ENCODE measurements at places on chromosomes 13 and 19. TPM values are rescaled to one million over a fixed set of nuclear protein-coding genes. Genes with fewer than 3 reads are reported as not detected.
A peak's percentile ranks its signal among the peaks of the same experiment; 100 is the strongest.

Gene CEACAM16
- not detected for total RNA-seq

Gene KLF5
- total RNA-seq, result 0.84 TPM

Gene NFILZ
- total RNA-seq, result not detected

Gene ONECUT3
- not detected for total RNA-seq

Gene CEACAM21
- 0.76 TPM for total RNA-seq

Gene ZSCAN5B
- not detected for total RNA-seq

Gene FAAP24
- total RNA-seq, result 0.46 TPM

Gene YJEFN3
- 6.5 TPM for total RNA-seq

Gene PODNL1
- 2.5 TPM for total RNA-seq

Gene IGSF23
- total RNA-seq, result not detected

- no peak for DNase-seq
These were observed 9.7 kb downstream of the FUT2 start for GRCh38 chr19:48705431-48705830.

DNA sequence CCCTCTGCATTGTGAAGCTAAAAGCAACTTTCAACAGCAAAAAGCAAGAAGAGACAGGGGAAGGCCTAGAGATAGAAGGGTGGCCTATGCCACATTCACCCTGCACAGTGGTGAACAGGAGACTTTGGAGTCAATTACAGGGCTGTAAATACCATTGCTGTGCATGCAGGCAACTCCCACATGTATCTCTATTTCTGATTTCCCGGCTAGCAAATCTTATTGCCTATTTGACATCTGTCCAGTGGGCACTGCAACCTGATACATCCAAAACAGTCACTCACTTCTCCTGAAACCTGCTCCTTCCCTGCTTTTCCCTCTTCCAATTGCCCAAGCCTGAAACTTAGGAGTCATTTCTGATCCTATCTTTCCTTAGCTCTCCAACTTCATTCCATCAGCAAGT lies 13.4 kb downstream of the RUBCNL start:
- DNase-seq, result no peak

GRCh38 chr13:77176350-77176749 lies 149.4 kb upstream of the FBXL3 start:
- no peak for DNase-seq

DNA sequence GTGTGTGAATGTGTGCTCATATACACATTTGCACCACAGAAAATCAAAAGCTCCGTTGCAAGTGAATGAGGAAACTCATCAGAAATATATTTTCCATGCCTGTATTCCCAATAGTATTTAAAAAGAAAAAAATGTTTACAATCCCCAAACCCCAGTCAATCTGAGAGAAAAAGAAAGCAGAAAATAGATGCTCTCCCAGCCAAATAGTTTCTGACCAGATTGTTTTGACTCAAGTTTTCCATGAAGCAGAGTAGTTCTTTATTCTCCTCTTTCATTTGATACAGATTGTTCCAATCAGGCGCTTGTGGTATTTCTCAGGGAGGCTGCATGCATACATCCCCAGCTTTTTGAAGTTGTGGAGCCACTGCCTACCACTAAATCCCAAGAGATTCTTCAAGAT lies 110.6 kb downstream of the STARD13 start:
- DNase-seq, result no peak

DNA sequence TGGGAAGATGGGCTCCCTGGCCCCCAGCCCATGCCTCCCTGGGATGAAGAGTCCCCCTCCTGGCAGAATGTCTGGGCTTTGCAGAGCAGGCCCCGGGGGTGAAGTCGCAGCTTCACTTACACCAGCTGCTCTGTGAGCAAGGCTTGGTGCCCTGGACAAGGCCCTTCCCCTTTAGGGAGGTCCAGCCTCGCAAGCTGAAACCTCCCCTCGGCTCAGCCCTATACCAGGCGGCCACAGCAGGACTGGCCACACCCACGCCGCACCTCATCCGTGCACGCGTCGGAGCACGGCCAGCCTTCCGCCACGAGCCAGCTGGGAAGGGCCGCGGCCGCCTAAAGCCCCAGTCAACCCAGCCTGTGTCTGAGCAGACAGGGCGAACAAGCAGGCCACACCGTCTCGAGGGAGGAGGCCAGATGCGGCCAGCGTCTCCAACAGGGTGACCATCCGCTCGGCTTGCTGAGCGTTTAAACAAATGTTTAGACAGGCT lies 83.2 kb upstream of the MCF2L start:
- DNase-seq, result peak; percentile 92

- no peak for DNase-seq
These were observed 8.9 kb downstream of the ATG4D start for GRCh38 chr19:10552510-10553053.

- no peak for DNase-seq
These were observed 134.2 kb downstream of the MIPEP start for GRCh38 chr13:23754997-23755396.

DNA sequence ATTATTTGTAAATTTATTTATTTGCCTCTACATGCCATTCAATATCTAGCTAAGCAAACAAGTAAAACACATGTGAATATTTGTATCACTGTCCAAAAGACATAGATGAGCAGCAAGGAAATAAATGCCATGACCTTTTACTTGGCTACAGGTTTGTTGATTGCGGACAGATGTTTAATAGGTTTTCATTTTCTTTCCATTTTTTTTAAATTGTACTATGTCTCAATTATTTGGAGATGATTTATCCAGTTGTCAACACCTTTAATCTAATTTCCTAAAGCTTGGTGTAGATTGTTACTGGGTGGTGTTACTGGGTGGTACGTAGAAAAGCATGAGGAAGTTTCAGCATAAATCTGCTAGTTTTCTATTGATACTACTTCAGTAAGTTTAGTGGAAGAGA lies 560.6 kb upstream of the SPRY2 start:
- no peak for DNase-seq

DNA sequence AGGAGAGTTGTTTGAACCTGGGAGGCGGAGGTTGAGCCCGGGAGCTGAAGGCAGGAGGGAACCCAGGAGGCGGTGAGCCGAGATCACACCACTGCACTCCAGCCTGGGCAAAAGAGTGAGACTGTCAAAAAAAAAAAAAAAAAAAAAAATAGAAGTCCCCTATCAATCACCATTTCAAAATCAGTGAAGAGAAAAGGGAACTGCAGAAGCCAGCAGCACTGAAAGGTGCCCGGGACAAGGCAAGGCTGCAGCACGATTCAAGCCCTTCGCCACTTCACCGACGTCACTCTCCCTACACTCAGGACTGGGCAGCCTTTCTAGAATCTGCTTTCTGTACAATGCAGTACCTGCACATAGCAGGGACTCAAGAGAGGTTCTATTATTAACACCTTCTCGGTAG lies 21.9 kb upstream of the USP12 start:
- DNase-seq, result no peak

DNA sequence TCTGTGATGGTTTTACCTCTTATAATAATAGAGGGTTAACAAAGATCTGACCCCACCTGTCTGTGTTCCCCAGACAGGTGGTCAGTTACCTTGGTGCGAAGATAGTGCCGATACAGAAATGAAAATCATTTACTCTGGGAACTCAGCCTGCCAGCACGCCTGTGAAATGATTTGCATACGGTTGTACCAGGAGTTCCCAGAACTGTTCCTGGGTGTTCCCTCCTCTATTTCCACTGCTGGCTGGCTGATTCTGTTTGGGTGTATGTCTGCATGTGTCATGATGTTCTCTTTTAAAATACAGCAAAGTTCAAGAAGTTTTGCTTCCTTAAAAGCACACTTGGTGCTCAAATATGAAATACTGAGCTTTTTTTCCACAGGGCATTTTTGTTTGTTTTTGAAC lies 527.1 kb downstream of the FGF9 start:
- DNase-seq, result no peak

- no peak for DNase-seq
These were observed 12.6 kb downstream of the ZNF888 start for GRCh38 chr19:52910648-52911047.

DNA sequence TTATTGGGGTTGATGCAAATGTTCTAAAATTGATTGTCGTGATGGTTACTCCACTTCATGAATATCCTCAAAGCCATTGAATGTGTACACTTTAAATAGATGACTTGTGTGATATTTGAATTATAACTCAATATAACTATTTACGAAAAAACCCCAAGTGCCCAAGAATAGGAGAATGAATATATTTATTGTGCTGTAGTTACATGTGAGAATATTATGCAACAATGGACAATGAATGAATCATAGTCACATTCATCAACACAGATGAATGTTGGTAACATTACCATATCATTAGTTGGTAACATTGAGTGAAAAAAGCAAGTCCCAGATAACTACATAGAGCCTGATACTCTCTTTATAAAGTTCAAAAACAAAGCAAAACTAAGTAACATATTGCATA lies 127.8 kb upstream of the UBL3 start:
- no peak for DNase-seq

- no peak for DNase-seq
These were observed 19.4 kb downstream of the CEACAM21 start for GRCh38 chr19:41595258-41595889.

- peak; percentile 32 for DNase-seq
These were observed 6.9 kb downstream of the GRAMD1A start for GRCh38 chr19:35006999-35007365.

- DNase-seq, result no peak
These were observed 5.5 kb upstream of the CTXN1 start for GRCh38 chr19:7931221-7932061.

- no peak for DNase-seq
These were observed 12.9 kb downstream of the CCDC70 start for GRCh38 chr13:51874651-51875050.

GRCh38 chr13:112096959-112097358 lies 30.0 kb downstream of the SOX1 start:
- DNase-seq, result no peak

GRCh38 chr19:53461866-53462265 lies 5.7 kb upstream of the ZNF813 start:
- no peak for DNase-seq

DNA sequence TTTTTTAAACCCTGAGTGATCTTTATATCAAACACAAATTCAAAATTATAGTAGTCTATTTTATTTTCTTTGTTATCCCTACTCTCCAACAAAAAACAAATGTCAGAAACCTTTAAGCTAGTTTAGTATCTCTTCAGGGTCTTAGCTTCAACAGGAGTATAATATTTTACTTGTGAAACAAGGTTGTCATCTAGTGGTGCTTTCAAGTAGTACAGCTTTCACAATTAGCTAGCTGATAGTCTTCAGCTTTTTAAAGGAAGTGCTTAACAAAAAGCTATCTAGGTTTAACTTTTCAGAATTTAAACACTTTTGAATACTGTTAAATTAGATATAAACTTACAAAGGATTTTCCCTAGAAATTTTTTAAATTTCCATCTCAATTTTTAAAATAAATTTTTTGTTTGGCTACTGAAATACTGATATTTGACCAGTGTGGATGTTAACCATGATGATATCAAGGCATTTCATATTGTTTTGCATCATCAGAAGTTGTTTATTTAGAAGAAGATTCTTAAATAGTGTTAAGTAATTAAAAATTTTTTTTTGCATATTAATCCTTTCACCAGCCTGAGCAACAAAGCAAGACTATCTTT lies 34.2 kb downstream of the TDRD3 start:
- DNase-seq, result no peak

- DNase-seq, result no peak
These were observed 149.2 kb upstream of the RNF113B start for GRCh38 chr13:98326291-98326690.

GRCh38 chr13:23518231-23518630 lies 52.0 kb upstream of the TNFRSF19 start:
- no peak for DNase-seq

DNA sequence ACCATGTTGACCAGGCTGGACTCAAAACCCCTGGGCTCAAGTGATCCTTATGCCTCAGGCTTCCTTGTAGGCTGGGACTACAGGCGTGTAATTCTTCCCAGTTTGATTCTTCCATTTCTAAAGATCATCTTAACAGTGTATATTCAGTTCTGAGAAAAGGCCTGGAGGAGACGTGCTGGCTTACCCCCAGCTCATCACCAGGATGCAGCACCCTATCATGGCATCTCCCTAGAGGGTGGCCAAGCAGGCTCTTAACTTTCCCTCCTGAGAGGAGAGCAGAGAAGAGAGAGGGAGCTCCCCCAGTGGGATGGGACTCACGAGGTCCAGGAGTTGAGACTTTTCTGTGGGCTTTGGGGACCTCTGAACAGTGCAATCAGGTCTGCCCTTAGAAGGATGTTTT lies 2.1 kb upstream of the TUBA3C start:
- no peak for DNase-seq

- no peak for DNase-seq
These were observed 52.7 kb downstream of the TRPM4 start for GRCh38 chr19:49210108-49210900.

GRCh38 chr13:73988461-73988860 lies 145.7 kb downstream of the KLF12 start:
- no peak for DNase-seq

- no peak for DNase-seq
These were observed 412.1 kb downstream of the MZT1 start for GRCh38 chr13:72315312-72315711.

- DNase-seq, result no peak
These were observed 41.7 kb downstream of the HTR2A start for GRCh38 chr13:46855166-46855565.

DNA sequence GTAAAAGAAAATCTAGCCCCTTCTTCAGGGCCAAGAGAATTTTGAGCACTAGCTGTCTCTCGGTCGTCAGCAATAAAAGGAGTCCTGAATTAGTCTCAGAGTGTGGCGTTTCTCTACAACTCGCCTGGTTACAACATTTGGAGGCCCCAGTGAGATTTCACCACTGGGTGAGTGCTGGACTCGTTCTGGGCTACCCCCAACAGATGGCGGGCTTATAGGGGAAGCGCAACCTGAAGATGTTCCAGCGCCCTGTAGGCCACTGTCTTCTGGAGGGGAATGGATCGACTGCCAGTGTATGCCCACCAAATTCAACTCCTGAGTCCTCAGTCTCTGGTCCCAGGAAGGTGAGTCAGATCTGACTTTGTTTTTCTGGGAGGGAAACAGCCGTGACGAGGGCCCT lies 11.7 kb upstream of the ZNF181 start:
- DNase-seq, result no peak

- DNase-seq, result no peak
These were observed 422.7 kb upstream of the ARGLU1 start for GRCh38 chr13:106990594-106990993.

GRCh38 chr13:79851318-79851717 lies 370.4 kb downstream of the NDFIP2 start:
- DNase-seq, result no peak

DNA sequence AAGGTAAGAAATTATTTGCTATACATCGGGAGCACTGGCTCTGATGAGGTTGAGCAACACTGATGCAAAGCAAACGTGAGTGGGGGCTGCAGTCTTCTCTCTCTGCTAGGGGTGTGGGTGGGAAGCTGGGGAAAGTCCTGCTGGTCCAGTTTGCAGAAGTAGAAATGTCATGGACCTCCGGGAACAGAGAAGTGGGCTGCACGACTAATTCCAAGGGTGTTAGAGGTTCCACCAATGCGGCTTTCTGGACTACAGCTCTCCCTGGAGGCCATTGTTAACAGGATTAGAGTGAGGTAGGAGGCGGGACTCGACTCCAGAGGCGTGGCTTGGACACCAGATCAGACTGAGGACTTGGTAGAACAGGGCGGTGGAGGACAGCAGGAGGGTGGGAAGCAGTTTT lies 5.7 kb upstream of the FBXO27 start:
- no peak for DNase-seq
